ENCODE measurements at places on chromosomes 3 and 15.

GRCh38 chr15:92584105-92584504 is 71.5 kb downstream of the FAM174B start:
- H3K4me1 ChIP-seq, result no peaks in the 10 kb centered on the region
- H3K27ac ChIP-seq, result no peak overlapping the region
- DNase-seq, result no peak
- H3K36me3 ChIP-seq, result no peaks in the 10 kb centered on the region
- no peak overlapping the region for H3K4me3 ChIP-seq

DNA sequence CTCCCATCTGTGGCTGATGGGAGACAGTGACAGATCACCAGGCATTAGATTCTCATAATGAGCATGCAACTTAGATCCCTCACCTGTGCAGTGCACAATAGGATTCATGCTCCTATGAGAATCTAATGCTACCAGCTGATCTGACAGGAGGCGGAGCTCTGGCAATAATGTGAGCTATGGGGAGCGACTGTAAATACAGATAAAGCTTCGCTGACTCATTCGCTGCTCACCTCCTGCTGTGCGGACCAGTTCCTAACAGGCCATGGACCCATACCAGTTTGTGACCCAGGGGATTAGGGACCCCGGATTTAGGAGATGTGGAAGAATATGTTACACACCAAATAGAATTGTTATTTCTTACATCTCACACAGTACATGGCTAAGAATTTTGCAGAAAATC is 6.7 kb downstream of the ARGFX start:
- no peaks in the 10 kb centered on the region for H3K36me3 ChIP-seq
- no peaks in the 10 kb centered on the region for H3K4me1 ChIP-seq
- no peaks in the 10 kb centered on the region for H3K27me3 ChIP-seq
- no peak overlapping the region for H3K4me3 ChIP-seq
- no peak for DNase-seq
- H3K27ac ChIP-seq, result no peak overlapping the region

GRCh38 chr3:164818318-164818717 is 260.0 kb downstream of the SI start:
- no peaks in the 10 kb centered on the region for H3K27me3 ChIP-seq
- no peaks in the 10 kb centered on the region for H3K36me3 ChIP-seq
- no peak overlapping the region for H3K27ac ChIP-seq
- no peak for DNase-seq

- H3K27ac ChIP-seq, result no peak overlapping the region
- H3K4me1 ChIP-seq, result no peaks in the 10 kb centered on the region
- H3K36me3 ChIP-seq, result no peaks in the 10 kb centered on the region
- H3K27me3 ChIP-seq, result no peaks in the 10 kb centered on the region
Observed at GRCh38 chr15:83571820-83572707, 81.9 kb upstream of the ADAMTSL3 start.
